ENCODE measurements at places on chromosomes 2 and 18. TPM values are rescaled to one million over a fixed set of nuclear protein-coding genes. Genes with fewer than 3 reads are reported as not detected.

GRCh38 chr18:78975292-78975691 is 4.3 kb upstream of the SALL3 start:
- peaks cover 4% of the 10 kb centered on the region for H3K4me1 ChIP-seq
- DNase-seq = no peak

Gene G6PC2
- not detected for total RNA-seq

- peaks cover 9% of the 10 kb centered on the region for H3K4me1 ChIP-seq
- no peak for DNase-seq
- H3K27ac ChIP-seq = no peak overlapping the region
- no peaks in the 10 kb centered on the region for H3K27me3 ChIP-seq
- no peak overlapping the region for H3K4me3 ChIP-seq
- no peaks in the 10 kb centered on the region for H3K36me3 ChIP-seq
These were observed 3.1 kb upstream of the EXOC6B start for GRCh38 chr2:72828840-72829507.

Gene TMEM169
- total RNA-seq = 1.2 TPM

Gene ACMSD
- total RNA-seq = not detected

Gene IL1F10
- total RNA-seq = not detected

- peaks cover 36% of the 10 kb centered on the region for H3K4me1 ChIP-seq
- H3K4me3 ChIP-seq = no peak overlapping the region
- DNase-seq = no peak
- H3K27me3 ChIP-seq = no peaks in the 10 kb centered on the region
- H3K36me3 ChIP-seq = no peaks in the 10 kb centered on the region
- no peak overlapping the region for H3K27ac ChIP-seq
These were observed 6.0 kb downstream of the ZNF516 start for GRCh38 chr18:76489081-76489480.

Gene POTEI
- 0.24 TPM for total RNA-seq

Gene HDAC4
- 44.9 TPM for total RNA-seq

- no peak for DNase-seq
- no peaks in the 10 kb centered on the region for H3K27me3 ChIP-seq
- no peak overlapping the region for H3K4me3 ChIP-seq
- H3K36me3 ChIP-seq = no peaks in the 10 kb centered on the region
- H3K4me1 ChIP-seq = peaks cover 8% of the 10 kb centered on the region
These were observed 77.4 kb downstream of the RTP5 start for GRCh38 chr2:241947004-241947350.

DNA sequence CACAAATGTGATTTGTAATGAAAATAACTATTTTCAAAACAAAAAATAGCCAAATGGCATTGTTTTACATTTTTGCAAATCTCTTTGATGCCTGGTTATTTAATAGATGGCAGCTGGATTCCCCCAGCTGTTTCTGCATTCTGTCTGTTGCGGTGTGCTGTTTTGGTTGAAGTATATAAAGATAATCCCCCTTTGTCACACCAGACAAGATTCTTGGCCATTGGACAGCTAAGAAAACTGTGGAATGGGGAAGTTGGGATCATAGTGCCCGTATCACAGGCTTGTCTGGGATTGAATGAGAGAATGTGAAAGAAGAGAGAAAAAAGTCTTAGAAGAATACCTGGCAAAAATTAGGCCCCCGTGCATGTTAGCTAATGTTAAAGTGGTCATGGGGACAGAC is 19.5 kb upstream of the LYPD6B start:
- no peaks in the 10 kb centered on the region for H3K27me3 ChIP-seq
- H3K4me1 ChIP-seq = peaks cover 18% of the 10 kb centered on the region
- H3K4me3 ChIP-seq = no peak overlapping the region
- H3K27ac ChIP-seq = no peak overlapping the region
- no peak for DNase-seq
- H3K36me3 ChIP-seq = no peaks in the 10 kb centered on the region

DNA sequence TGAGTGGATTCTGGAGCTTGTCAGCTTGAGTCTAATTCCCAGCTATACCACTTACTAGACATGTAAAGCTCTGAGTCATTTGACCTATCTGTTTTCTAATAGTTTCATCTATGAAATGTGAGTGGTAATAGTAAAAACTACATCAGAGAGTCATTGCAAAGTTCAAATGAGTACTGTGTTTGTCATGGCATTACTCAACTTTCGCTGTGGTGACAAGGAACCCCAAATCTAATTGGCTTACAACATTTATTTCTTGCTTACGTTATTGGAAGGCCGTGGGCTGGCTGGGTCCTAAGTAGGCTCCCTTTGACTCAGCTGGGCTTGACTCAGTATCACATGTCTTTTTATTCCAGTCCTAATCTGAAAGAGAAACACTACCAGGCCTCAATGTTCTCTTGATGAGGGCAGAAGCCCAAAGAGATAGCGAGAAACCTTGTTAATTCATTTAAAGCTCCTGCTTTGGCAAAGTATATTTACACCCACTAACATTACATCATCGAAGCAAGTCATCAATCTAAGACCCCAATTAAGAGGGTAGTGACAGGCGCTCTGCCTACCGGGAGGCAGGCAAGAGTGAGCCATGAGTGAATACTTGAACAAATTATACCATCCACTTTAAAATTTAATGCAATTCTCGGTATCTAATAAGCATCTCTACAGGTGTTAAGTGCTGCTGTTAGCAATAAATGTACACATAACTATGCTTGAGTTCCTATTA is 431.8 kb upstream of the SPHKAP start:
- no peaks in the 10 kb centered on the region for H3K36me3 ChIP-seq
- DNase-seq = no peak
- no peaks in the 10 kb centered on the region for H3K4me1 ChIP-seq
- H3K27ac ChIP-seq = no peak overlapping the region
- no peak overlapping the region for H3K4me3 ChIP-seq

Gene KLHL14
- 0.24 TPM for total RNA-seq

DNA sequence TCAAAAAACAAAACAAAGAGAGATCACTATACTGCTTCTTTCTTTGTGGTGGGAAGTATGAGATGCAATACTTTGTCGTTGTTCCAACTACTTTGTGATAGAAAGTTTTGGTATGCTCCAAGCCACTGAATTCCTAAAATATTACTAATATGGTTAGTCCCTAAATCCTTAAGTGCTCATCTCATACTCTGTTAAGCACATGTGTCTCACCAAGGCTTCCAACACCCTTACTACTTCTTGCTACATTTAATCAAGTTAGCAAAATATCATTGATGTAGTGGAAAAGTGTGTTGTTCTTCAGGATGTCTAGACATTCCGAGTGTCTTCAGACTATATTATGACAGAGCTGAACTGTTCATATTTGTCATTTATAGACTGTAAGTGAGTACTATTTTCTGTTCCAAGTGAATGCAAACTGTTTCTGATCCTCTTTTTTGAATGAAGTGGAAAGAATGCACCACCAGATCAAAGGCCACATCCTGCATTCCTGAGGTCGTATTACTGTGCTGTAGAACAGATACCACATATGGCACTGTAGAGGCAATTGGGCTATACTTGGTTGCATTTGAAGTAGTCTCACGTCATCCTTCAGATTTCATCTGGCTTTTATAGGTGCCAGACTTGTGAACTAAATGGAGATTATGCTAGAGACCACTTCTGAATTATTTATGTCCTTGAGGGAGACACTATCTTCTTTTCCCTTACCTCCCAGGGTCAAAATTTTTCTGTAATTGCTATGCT is 298.4 kb upstream of the ZNF521 start:
- no peak overlapping the region for H3K27ac ChIP-seq
- DNase-seq = no peak
- H3K27me3 ChIP-seq = no peaks in the 10 kb centered on the region
- no peaks in the 10 kb centered on the region for H3K36me3 ChIP-seq
- H3K4me3 ChIP-seq = no peak overlapping the region

DNA sequence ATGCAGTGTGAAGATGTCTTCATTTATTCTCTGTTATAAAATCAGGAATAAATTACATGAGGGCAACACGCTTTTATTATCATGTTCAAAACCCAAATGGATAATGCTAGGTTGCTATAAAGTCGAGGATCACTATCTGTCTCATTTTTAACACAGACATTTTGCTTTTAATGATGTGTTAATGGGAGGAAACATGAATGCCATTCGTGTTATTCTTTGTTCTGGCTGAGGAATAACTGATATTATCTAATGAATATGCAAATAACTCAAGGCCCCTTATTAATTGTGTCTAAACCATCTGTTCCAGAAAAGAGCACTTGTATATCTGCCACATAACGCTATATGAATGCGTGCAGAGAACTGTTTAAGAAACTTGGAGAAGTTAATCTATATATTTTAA is 576.1 kb downstream of the DCDC2C start:
- no peaks in the 10 kb centered on the region for H3K27me3 ChIP-seq
- H3K4me3 ChIP-seq = no peak overlapping the region
- no peak overlapping the region for H3K27ac ChIP-seq
- DNase-seq = no peak
- H3K36me3 ChIP-seq = no peaks in the 10 kb centered on the region

Gene PFN4
- total RNA-seq = 1.7 TPM

DNA sequence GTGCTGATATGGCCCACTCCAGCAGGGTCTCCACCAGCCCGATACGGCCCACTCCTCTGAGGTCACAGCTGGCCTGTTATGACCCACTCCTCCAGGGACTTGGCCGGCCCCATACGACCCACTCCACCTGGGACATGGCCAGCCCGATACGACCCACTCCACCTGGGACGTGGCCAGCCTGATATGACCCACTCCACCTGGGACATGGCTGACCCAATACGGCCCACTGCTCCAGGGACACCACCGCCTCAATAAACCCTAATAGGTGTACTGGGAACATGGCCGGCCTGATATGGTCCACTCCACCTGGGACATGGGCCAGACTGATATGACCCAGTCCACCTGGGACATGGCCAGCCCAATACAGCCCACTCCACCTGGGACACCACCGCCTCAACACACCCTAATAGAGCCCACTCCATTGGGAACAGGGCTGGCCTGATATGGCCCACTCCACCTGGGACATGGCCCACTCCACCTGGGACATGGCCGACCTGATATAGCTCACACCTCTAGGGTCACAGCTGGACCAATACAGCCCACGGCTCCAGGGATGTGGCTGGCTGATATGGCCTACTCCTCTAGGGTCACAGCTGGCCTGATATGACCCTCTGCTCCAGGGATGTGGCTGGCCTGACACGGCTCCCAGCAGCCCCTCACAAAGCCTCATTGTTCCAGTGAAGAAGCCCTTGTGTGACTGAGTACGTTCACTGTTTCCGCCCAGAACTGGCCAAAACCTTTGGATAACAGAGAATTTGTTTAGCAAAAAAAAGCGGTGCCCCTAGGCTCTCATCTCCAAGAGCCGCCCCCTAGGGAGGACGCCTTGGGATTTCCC is 245.6 kb downstream of the HDAC4 start:
- H3K27ac ChIP-seq = no peak overlapping the region
- peaks cover 55% of the 10 kb centered on the region for H3K36me3 ChIP-seq
- no peak overlapping the region for H3K4me3 ChIP-seq

DNA sequence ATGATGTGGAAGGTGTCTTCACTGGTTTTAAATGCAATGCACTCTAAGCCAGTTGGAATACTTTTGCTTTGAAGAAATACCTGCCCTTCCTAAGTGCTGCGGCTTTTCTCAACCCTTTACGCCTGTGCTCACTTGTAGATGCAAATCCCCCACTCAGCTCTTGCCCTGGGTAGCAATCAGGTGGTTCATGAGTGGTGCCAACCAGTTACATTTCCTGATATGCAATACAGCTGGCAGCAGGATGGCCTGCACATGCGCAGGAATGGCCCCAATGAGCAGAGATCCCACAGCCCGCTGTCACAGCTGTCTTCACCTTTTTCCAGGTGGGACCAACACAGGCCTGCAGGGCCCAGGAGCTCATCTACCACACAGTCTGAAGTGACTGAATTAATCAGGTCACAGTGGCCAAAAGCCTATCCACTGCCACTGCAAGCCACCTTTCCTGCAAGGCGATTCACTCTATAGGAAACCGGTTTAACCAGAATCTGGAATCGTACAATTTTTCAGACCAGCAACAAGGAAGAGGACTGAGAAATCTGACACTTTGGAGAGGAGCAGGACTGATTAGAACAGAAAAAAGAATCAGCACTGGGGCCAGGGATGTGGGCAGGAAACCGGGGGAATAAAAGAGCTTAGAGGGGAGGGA is 247.8 kb downstream of the MYT1L start:
- no peak overlapping the region for H3K4me3 ChIP-seq
- H3K27ac ChIP-seq = no peak overlapping the region
- peak; percentile 52 for DNase-seq
- no peaks in the 10 kb centered on the region for H3K36me3 ChIP-seq
- H3K27me3 ChIP-seq = no peaks in the 10 kb centered on the region

- H3K27ac ChIP-seq = no peak overlapping the region
- H3K4me3 ChIP-seq = no peak overlapping the region
- no peaks in the 10 kb centered on the region for H3K4me1 ChIP-seq
- H3K36me3 ChIP-seq = no peaks in the 10 kb centered on the region
- H3K27me3 ChIP-seq = no peaks in the 10 kb centered on the region
These were observed 184.6 kb upstream of the MEX3C start for GRCh38 chr18:51382081-51382480.

GRCh38 chr2:30302566-30302965 is 71.2 kb downstream of the LBH start:
- DNase-seq = no peak
- H3K36me3 ChIP-seq = no peaks in the 10 kb centered on the region
- H3K4me1 ChIP-seq = peaks cover 17% of the 10 kb centered on the region
- no peaks in the 10 kb centered on the region for H3K27me3 ChIP-seq

Gene FRZB
- total RNA-seq = 2.9 TPM

GRCh38 chr2:64787019-64787365 is 133.3 kb upstream of the SERTAD2 start:
- H3K4me3 ChIP-seq = no peak overlapping the region
- H3K36me3 ChIP-seq = no peaks in the 10 kb centered on the region
- DNase-seq = no peak
- H3K4me1 ChIP-seq = no peaks in the 10 kb centered on the region
- H3K27me3 ChIP-seq = no peaks in the 10 kb centered on the region

Gene TPRKB
- 17.3 TPM for total RNA-seq

Gene CHRND
- not detected for total RNA-seq

Gene PDE1A
- 5.2 TPM for total RNA-seq

- peak overlapping the region; percentile 59 for H3K27ac ChIP-seq
- no peaks in the 10 kb centered on the region for H3K36me3 ChIP-seq
- DNase-seq = no peak
- H3K4me3 ChIP-seq = no peak overlapping the region
- no peaks in the 10 kb centered on the region for H3K27me3 ChIP-seq
These were observed 34.5 kb downstream of the PCBP1 start for GRCh38 chr2:70121627-70122372.

Gene ITPRIPL1
- 1.9 TPM for total RNA-seq

- H3K36me3 ChIP-seq = no peaks in the 10 kb centered on the region
- no peak for DNase-seq
- no peak overlapping the region for H3K27ac ChIP-seq
- H3K4me1 ChIP-seq = peaks cover 19% of the 10 kb centered on the region
These were observed 40.9 kb upstream of the STPG4 start for GRCh38 chr2:47196046-47196445.

DNA sequence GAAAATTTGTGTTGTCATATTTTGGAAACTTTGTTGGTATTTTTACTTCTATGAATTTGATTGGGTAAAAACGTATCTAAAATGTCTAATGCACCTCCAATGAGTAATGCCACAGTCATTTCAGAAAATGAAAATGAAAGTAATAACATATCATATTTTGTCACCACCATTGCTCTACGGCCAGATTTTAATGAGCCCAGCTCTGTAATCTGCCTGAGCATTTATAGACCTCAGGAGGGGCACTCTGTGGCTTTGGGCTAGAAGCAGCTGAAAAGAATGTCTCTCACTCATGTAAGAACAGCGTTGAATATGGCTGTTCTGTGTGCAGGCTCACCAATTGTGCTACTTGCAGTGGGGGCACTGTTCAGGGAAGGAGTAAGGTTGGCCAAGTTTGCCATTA is 32.7 kb upstream of the ABCA12 start:
- H3K27ac ChIP-seq = no peak overlapping the region
- H3K36me3 ChIP-seq = no peaks in the 10 kb centered on the region
- peak overlapping the region; percentile 33 for H3K4me3 ChIP-seq
- no peak for DNase-seq
- no peaks in the 10 kb centered on the region for H3K27me3 ChIP-seq
- no peaks in the 10 kb centered on the region for H3K4me1 ChIP-seq

Gene ZSWIM2
- total RNA-seq = not detected
